Uterus (tissue), 4 donors: ENCODE measurements at places on chromosomes 13 and 19. TPM values are rescaled to one million over a fixed set of nuclear protein-coding genes. Genes with fewer than 3 reads are reported as not detected.

DNA sequence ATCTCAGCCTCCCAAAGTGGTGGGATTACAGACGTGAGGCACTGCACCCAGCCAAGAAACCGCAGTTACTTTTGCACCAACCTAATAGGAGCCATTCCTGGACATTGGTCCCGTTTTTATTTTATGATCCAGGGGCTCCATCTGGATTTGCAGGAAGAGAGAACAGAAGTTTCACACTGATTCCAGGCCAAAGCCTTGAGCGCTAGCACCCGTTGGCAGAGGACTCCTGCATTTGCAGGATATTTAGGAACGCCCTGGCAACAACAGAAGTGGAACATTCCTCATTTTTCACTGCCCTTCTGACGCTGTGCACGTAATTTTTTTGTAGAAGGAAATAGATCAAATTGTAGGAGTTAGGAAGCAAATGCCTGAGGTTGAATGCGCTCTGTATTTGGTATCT, 11.7 kb upstream of the SULT2A1 start:
- H3K36me3 ChIP-seq: no peaks in the 10 kb centered on the region
- no peak overlapping the region for H3K27ac ChIP-seq
- no peaks in the 10 kb centered on the region for H3K27me3 ChIP-seq

- H3K4me1 ChIP-seq: no peaks in the 10 kb centered on the region
- H3K4me3 ChIP-seq: no peak overlapping the region
- no peaks in the 10 kb centered on the region for H3K36me3 ChIP-seq
- no peaks in the 10 kb centered on the region for H3K27me3 ChIP-seq
- no peak for DNase-seq
Observed at GRCh38 chr13:96474181-96474557, 384.3 kb downstream of the HS6ST3 start.

- no peak overlapping the region for H3K27ac ChIP-seq
- no peak for DNase-seq
- H3K4me3 ChIP-seq: no peak overlapping the region
- no peaks in the 10 kb centered on the region for H3K36me3 ChIP-seq
Observed at GRCh38 chr19:51789061-51789795, 5.7 kb upstream of the FPR3 start.

GRCh38 chr13:78700121-78700910, 41.4 kb upstream of the OBI1 start:
- no peaks in the 10 kb centered on the region for H3K27me3 ChIP-seq
- DNase-seq: no peak
- H3K4me1 ChIP-seq: no peaks in the 10 kb centered on the region
- H3K4me3 ChIP-seq: no peak overlapping the region
- H3K27ac ChIP-seq: no peak overlapping the region

DNA sequence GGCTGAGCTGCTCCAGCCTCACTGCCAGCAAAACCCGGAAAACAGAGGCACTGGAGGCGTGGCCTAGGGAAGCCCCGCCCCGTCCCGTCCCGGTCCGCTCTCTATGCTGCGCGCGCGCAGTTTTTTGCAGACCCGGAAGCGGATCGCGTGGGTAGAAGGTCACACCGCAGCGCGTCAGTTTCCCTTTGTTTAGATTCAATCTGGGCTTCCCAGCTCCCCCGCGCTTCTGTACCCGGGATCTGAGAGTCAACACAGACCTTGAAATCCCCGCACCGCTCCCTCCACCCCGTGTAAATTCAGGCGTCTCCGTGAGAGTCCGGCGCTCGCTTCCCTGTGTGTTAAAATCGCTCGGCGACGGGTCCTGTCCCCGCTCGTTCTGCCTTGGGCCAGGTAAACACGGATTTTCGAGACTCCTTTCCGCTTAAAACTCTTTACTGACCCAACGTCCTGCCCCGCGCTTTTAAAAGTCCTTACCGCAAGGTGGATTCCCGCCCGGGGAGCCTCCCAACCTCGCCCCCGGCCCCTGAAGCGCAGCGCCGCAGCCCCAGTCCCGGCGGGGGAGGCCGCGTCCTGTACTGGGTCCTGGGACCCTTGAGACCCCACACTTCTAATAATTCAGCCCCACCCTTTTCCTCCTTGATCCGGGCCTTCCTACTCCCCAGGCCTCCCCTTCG, at the start of gene ZNF610:
Gene ZNF610 (plus strand): TSS at position 127 of the 674 bp plus-strand sequence. CDS start 12,930 bp downstream, outside the sequence.
- H3K27me3 ChIP-seq: no peaks in the 10 kb centered on the region
- H3K36me3 ChIP-seq: no peaks in the 10 kb centered on the region
- H3K4me3 ChIP-seq: peak within 1 kb of the TSS; percentile 76

DNA sequence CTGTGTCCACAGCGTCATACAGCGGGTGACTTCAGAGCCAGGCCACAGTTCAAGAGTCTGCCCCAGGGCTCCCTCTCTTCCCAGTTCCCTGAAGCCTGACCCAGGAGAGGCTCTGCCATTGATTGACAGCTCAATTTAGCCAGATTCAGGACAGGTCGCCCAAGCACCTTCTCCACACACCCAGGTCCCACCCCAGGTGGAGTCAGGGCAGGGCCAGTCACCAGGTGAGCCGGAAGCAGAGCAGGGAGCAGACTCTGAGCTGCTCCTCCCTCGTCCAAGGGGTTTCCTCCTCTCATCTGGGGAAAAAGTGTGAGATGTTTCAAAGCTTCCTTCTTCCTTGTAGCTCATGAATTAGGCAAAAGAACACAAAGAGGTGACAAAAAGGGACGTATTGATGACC, 5.6 kb downstream of the CEACAM7 start:
- no peaks in the 10 kb centered on the region for H3K4me1 ChIP-seq
- H3K4me3 ChIP-seq: no peak overlapping the region
- no peaks in the 10 kb centered on the region for H3K27me3 ChIP-seq
- H3K27ac ChIP-seq: no peak overlapping the region

DNA sequence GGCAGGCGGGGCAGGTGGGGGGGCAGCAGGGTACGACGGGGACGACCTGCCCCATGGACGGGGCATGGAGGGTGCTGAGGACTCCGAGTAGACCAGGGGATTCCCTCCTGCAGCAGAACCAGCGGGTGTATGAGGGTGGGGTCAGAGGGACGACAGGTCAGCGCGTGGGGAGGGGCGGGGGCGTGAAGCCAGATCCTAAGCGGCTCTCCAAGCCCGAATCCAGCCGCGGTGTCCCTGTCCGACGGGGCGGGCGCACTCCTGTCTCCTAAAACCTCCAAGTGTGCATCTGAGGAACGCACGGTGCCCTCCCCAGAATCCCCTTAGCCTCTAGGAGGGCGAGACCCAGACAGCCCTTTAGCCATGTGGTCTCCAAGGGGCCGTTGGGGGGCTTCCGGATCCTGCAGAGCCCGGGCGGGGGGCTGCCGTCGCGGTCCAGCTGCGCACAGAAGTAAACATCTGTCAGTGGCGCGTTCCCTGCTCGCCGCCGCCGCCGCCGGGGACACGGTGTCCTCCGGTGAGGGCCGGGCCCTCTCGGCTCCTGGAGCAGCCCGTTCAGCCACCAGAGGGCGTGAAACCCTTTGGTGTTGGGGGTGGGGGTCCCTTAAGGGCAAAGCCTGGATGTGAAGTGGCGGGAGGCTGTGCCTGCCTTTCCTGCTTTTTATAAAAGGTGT, 730 bp downstream of the NRTN start:
- no peaks in the 10 kb centered on the region for H3K4me1 ChIP-seq
- DNase-seq: no peak
- H3K36me3 ChIP-seq: no peaks in the 10 kb centered on the region
- peaks cover 11% of the 10 kb centered on the region for H3K27me3 ChIP-seq

GRCh38 chr13:23980160-23980551, 82.9 kb upstream of the C1QTNF9B start:
- peak overlapping the region; percentile 60 for H3K27ac ChIP-seq
- no peaks in the 10 kb centered on the region for H3K4me1 ChIP-seq
- peak; percentile 89 for DNase-seq
- no peaks in the 10 kb centered on the region for H3K27me3 ChIP-seq
- H3K4me3 ChIP-seq: peak overlapping the region; percentile 67

GRCh38 chr19:12938779-12939601, 581 bp downstream of the CALR start:
- H3K4me1 ChIP-seq: peaks cover 18% of the 10 kb centered on the region
- H3K27me3 ChIP-seq: no peaks in the 10 kb centered on the region
- H3K4me3 ChIP-seq: peak overlapping the region; percentile 100
- peak overlapping the region; percentile 94 for H3K27ac ChIP-seq

GRCh38 chr19:29770648-29771047, 41.1 kb upstream of the CCNE1 start:
- H3K36me3 ChIP-seq: no peaks in the 10 kb centered on the region
- no peak overlapping the region for H3K4me3 ChIP-seq
- no peaks in the 10 kb centered on the region for H3K27me3 ChIP-seq
- no peaks in the 10 kb centered on the region for H3K4me1 ChIP-seq
- no peak for DNase-seq

DNA sequence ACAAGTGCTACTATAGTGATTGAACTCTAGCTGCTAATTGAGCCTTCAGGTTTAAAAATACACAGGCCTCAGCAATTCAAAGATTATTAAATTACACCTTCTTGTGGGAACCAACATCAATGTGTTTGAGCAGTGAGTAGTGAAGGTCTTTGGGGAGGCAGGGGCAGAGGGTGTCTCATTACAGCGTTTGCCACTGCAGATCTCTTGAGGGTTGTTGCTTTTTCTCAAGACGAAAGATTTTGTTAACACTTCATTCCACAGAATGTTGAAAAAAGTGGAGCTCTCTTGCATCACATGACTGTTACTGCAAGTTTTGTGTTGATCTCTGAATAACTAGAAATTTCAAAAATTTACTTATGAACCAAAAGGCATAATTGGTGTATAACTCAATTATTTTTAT, 253.6 kb downstream of the ATP8A2 start:
- no peak overlapping the region for H3K27ac ChIP-seq
- no peak overlapping the region for H3K4me3 ChIP-seq
- no peaks in the 10 kb centered on the region for H3K36me3 ChIP-seq
- H3K4me1 ChIP-seq: no peaks in the 10 kb centered on the region
- no peaks in the 10 kb centered on the region for H3K27me3 ChIP-seq
- no peak for DNase-seq

DNA sequence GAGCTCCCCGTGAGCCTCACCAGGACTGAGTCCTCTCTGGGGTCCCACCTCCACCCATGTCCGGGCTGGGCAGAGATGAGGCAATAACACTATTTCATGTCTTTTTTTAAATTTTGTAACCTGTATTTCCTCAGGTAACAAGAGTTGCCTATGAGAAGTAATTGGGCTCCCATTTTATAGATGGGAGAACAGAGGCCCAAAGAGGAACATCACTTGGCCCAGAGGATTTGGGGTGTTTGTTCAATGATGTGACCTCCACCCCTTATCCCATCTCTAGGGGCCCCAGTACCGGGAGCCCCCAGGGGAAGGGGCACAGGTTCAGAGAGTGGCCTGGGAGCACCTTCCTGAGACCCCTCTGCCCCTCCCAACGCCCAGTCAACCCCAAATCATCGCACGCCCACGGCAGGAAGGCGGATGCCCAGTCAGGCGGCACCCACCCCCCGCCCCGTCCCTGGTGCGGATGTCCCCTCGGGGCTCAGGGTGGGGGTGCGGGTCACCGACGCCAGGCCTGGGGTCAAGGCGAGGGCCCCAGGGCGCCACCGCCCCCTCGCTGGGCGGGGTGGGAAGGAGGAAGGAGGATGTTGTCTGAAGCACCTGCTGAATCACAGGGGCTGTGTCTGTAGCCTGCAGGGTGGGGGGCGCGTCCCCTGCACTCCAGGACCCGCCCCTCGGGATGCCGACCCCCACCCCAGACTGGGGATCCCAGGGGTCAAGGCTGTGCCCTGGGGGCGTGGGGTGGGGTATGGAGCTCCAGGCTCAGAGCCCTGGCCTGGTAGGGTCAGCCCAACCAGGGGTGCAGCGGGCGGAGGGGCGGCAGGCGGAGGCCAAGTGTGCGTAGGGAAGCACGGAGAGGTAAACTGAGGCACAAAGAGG, 9.0 kb upstream of the CIRBP start:
- no peak for DNase-seq
- no peaks in the 10 kb centered on the region for H3K36me3 ChIP-seq
- peak overlapping the region; percentile 94 for H3K27ac ChIP-seq
- H3K4me3 ChIP-seq: peak overlapping the region; percentile 28

Gene KBTBD6
- total RNA-seq: 33.9 TPM

Gene APOC1
- total RNA-seq: 3.5 TPM

Gene KLHL1
- not detected for total RNA-seq

Gene PSG2
- not detected for total RNA-seq
